NCI-H2107 (cell line): ENCODE measurements at places on chromosomes 3 and 15.

- peak; percentile 3 for DNase-seq
Measured at GRCh38 chr15:80173022-80173759, 20.4 kb downstream of the FAH start.

DNA sequence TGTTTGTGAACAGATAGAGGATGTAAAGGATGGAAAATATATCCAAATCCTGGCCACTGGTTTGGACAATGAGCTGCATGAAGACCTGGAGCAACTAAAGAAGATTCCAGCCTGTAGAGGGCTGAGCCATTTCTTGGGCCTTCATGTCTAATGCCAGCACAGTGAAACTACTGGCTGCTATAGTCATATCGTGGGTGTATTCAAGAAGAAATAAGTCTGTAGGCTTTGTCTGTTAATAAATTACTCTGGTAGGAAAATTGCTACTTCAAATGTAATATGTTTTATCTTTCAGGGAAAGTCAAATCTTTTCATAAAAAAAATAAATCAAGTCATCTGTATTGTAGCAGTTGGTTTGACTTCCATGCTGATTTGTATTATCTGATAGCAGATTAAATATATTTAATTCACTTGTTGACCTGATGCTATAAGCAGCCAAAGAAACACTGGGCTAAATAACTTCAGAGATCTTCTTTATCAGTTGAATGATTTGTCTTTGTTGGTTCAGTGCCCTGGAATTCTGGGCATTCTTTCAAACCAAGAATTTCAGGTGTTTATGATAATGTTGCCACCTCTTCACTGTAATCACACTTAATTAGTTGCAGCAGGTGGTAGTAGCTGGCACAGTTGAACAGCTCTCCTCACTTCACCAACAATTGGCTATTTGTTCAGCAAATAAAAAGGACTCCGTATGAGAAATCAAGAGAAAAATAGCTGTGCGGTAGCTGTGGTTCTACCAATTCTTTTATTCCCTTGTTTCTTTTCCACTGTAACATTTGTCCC, 1109.5 kb downstream of the NSUN3 start:
- no peak for DNase-seq

DNA sequence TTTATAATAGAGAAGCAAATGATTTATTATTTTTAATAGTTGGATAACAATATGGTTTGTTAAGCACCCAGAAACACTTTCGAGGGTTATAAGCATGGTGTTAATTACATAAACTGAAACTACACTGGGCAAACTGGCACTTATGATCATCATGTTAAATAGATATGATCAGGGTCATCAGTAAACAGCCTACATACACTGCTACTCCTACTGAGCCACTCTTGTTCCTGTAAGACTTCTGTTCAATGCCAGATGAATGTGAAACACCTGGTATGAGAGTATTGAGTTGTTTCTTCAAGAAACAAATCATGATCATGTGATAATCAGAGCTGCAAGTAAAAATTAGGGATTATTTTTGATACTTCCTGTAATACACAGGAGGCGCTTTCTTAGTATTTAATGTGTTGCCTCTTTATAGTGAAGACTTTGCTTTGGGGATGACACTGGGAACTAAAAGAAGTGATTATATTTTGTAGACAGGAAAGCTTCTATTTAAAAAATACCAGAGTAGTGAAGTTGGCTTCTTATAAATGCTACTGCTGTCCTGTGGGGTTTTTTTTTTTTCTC, 32.3 kb upstream of the UTS2B start:
- no peak for DNase-seq

DNA sequence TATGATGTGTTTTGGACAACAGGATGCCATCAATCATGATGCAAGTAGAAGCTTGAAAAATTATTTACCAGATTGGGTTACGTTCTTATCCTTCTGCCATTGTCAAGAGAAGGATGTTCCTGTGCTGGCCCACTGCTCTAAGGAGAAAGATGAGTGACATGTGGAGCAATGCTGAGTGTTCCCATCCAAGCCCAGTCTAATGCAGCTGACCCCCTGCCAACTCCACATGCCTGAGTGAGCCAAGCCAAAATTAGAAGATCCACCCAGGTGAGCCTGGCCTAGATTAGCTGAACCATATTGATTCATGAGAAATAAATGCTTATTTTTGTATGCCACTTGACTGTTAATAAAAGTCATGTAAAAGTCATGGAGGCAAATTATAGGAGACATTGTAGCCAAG, 446.5 kb downstream of the CNTN3 start:
- DNase-seq, result no peak

DNA sequence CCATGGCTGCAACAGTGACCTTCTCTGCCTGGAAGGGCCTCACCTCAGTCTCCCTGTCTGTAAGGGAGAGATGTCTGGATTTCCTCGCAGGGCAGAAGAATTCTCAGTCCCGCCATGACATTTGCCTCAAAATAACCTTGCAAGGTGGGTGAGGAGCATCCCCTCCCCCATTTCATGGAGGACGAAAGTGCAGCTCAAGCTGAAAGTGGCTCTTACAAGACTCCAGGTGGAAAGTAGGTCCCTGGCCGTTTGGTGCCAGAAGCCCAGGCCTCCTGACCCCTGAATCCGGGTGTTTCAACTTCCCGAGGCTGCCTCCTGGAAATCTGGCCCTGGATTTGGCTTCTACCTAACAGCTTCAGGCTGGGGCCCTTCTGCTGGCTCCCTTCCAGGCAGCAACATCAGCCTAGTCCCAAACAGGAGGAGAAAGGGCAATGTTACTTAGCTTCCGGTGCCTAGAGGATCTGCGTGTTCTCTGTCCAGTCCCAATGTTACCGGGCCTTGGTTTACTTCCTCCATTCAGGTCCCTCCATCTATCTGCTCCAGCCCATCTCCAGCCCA, 769 bp upstream of the CSPG4 start:
- no peak for DNase-seq

DNA sequence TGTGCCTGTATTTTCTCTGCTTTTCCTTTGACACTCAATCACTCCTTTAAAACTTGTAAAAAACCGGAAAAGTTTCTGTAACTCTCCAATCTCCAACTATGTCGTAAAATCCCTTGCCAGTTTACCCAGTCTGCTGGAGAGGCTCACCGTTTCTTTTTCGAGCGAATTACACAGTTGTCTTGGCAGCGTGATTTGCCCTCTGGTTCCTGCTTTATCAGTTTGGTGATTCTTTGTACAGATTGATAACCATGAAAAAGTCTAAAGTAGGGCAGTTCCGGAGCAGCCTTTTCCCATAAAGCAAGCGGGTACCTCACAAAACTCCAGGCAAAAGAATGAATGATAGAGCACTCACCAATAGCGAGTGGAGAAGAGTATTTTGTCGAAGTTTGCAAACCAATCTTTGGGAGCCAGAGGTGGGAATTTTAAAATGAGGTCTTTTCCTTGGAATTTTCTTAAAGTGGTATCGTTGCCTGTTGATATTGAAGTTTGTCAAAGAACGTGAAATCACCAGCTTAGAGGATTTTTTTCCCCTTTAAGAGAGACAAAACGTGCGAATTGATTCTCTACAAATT, at the start of gene TTC23:
Gene TTC23, minus strand, starts transcription at position 312 of the 572 bp plus-strand sequence. CDS start 20,869 bp downstream, outside the sequence.
- DNase-seq, result no peak

- DNase-seq, result no peak
Measured at GRCh38 chr3:194488055-194488742, 1.4 kb upstream of the ATP13A3 start.

DNA sequence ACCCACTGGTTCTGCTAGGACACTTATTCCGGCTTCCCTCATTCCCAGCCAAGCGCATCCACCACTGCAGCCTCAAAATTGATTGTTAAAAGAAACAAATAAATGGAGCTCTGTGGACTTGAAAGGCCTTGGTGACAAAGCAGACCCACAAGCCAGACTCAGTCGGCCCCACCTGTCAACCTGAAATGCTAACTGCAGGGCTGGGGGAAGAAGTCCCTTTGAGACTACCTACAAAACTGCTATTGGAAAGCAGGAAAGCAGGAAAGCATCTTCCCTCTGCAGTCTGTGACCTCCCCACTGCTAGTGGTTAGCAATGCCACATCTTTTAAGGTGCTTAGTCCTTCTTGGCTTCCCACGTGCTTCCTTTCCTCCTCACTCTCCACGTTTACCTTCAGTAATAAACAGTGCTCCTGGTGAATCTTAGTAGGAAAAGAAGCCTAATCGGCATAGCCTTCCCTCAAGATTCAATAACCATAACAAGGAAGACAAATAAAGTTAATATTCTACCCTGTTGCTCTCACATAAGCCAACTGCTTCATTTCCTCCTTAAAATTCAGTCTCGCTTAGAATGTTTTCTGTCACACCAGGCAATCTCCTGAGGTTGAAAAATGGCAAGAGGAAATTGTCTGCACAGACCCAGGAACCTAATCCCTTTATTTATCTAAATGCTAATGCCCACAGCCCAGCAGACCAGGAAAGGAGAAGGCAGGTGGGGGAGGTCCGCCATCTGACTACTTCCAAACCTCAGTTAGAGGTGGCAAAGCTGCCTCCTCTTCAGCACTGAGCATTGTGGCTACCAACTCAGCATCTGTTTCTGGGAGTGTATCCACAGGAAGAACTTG, 296.2 kb downstream of the NEK10 start:
- DNase-seq, result no peak

DNA sequence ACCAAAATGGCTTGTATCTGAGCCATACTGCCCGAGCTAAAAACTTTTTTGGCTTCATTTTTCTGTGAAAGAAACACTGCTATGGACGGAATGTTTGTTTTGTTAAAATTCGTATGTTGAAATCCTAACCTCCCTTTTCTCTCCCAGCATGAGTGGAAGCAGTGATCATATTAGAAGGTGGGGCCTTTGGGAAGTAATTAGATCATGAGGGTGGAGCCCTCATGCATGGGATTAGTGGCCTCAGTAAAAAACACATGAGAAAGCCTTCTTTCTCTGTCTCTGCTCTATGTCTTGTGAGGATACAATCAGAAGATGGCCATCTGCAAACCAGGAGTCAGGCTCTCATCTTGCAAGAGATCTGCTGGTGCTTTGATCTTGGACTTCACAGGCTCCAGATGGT, 7.4 kb upstream of the FNDC3B start:
- no peak for DNase-seq

- no peak for DNase-seq
Measured at GRCh38 chr3:30069056-30069455, 537.3 kb upstream of the TGFBR2 start.
